ENCODE measurements at places on chromosomes 4 and X.

GRCh38 chrX:153445106-153445855 is 575 bp downstream of the TREX2 start:
- peaks cover 3% of the 10 kb centered on the region for H3K36me3 ChIP-seq
- no peak overlapping the region for H3K27ac ChIP-seq
- no peak overlapping the region for H3K4me3 ChIP-seq
- H3K4me1 ChIP-seq = no peaks in the 10 kb centered on the region

DNA sequence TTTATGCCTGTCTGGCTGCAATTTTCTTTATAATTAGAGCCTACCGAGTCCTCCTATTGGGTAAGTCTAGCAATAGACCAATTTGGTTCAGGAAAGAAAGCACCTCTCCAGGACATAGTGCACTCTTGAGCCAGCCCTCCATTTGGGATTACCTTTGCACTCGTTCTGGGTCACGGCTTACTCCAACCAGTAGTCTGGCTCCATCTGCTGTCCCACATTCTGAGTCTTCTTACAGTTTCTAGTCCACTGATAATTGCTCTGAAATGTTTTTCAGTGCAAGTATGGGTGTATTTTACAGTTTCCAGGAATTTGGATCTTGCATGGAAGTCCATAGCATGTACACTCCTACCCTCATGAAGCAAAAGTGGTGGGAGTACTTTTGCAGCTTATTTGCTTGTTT is 34.8 kb upstream of the USP51 start:
- no peak overlapping the region for H3K27ac ChIP-seq
- peaks cover 2% of the 10 kb centered on the region for H3K27me3 ChIP-seq
- no peak overlapping the region for H3K4me3 ChIP-seq
- H3K4me1 ChIP-seq = no peaks in the 10 kb centered on the region

DNA sequence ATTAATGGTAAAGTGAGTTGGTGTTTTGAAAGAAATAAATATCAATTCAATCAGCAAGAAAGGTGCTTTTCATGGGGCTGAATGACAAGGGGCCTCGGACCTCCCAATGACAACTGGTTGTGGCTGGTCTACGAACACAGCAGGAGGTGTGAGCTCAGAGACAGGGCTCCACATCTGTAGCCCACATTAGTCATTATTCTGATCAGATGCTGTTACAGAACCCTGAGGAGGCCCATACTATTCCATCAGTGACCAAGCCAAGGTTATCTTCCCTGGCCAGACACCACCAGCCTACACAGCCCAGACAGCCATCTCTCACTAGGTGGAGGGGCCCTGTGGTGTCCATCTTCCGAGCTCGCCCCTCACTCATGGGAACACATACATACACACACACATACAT is 168.8 kb downstream of the SH3KBP1 start:
- no peak for DNase-seq
- H3K4me3 ChIP-seq = no peak overlapping the region
- H3K27me3 ChIP-seq = no peaks in the 10 kb centered on the region
- peaks cover 21% of the 10 kb centered on the region for H3K36me3 ChIP-seq
- H3K27ac ChIP-seq = no peak overlapping the region

DNA sequence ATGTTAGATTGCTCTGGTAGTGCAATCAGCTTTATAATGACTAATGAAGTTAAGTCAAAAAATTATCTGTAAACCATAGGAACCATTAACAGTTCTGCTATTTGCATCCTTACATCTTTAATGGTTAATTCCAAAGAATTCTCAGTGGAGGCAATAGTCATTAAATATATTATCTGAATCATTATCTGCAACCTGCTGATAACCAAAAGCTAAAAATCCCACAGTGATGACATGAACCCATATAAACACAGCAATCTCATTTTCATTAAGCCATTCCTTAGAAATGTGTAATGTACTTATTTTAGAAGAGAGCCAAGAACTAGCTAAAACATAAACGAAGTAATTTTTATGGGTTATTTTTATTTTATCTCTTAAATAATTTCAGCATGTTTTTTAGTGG is 60.2 kb downstream of the MAGEB16 start:
- H3K27ac ChIP-seq = no peak overlapping the region
- no peaks in the 10 kb centered on the region for H3K27me3 ChIP-seq
- H3K36me3 ChIP-seq = no peaks in the 10 kb centered on the region

GRCh38 chrX:123876844-123877243 is 17.0 kb downstream of the XIAP start:
- no peaks in the 10 kb centered on the region for H3K27me3 ChIP-seq
- H3K4me3 ChIP-seq = peak overlapping the region; percentile 26
- H3K36me3 ChIP-seq = peaks cover 17% of the 10 kb centered on the region
- peaks cover 43% of the 10 kb centered on the region for H3K4me1 ChIP-seq
- no peak for DNase-seq

- peaks cover 80% of the 10 kb centered on the region for H3K4me1 ChIP-seq
- no peak overlapping the region for H3K4me3 ChIP-seq
- no peaks in the 10 kb centered on the region for H3K27me3 ChIP-seq
These were observed 466.6 kb downstream of the INPP4B start for GRCh38 chr4:142379277-142380051.

DNA sequence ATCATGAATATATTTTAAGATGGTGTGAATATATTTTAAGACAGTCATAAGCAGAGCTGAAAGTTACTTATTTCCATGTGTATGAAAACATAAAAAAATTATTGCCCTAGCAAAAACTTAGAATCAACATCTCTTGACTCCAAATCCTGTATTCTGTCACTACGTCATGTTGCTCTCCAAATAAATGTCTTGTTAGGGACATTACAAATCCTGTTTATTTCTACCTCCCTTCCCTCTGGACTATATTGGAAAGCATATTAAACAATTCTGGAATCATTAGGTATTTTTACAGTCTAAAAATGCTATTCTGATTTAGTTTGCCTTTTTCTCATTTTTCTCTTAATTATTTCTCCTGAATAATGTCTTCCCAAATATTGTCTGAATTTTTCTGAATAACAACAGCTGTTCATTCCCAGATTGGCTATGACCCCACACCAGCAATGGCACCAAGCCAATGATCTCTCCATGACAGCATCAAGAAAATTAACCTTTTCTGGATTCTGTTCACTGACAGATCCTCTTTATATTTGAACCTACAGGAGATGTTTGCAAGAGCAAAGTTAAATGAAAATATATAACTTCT is 523.1 kb downstream of the IQCM start:
- H3K27me3 ChIP-seq = no peaks in the 10 kb centered on the region
- no peak overlapping the region for H3K27ac ChIP-seq
- no peaks in the 10 kb centered on the region for H3K36me3 ChIP-seq
- no peak overlapping the region for H3K4me3 ChIP-seq
- no peaks in the 10 kb centered on the region for H3K4me1 ChIP-seq

DNA sequence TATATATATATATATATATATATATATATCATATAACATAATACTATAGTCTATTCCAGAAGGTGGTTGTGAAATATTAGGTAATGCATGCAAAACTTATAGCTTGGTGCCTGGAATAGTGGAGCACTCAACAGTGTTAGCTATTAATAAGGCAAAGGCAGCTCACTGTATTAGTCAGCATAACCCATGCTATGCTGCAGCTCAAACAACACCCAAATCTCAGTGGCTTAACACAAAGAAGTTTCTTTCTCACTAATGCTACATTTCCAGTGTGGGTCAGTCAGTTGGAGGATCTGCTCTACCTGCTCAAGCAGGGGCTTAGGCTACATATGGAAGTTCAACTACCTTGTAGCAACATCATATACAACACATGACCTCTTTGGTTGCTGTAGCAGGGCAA is 5.2 kb upstream of the RPGR start:
- DNase-seq = no peak
- no peaks in the 10 kb centered on the region for H3K36me3 ChIP-seq
- peaks cover 2% of the 10 kb centered on the region for H3K27me3 ChIP-seq
- H3K4me1 ChIP-seq = peaks cover 9% of the 10 kb centered on the region
- no peak overlapping the region for H3K27ac ChIP-seq

DNA sequence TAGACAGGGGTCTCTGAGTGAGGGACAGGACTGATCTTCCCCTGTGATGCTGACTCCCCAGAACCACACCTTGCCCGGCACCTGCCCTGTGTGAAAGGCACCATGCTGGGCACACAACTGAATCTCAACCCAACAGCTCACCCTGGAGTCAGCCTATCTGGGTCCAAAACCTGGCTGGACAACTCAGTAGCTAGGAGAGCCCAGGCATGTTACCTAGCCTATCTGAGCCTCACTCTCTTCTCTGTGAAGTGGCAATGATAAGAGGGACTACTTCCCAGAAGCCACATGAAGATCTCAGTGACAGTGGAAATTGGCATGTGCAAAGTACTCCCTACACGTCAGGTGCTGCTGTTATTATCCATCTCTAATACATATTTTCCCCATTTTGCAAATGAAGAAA is 44.8 kb upstream of the PPP2R2C start:
- no peak for DNase-seq
- H3K36me3 ChIP-seq = no peaks in the 10 kb centered on the region
- H3K4me3 ChIP-seq = no peak overlapping the region
- peaks cover 2% of the 10 kb centered on the region for H3K27me3 ChIP-seq
- no peak overlapping the region for H3K27ac ChIP-seq
- H3K4me1 ChIP-seq = no peaks in the 10 kb centered on the region

DNA sequence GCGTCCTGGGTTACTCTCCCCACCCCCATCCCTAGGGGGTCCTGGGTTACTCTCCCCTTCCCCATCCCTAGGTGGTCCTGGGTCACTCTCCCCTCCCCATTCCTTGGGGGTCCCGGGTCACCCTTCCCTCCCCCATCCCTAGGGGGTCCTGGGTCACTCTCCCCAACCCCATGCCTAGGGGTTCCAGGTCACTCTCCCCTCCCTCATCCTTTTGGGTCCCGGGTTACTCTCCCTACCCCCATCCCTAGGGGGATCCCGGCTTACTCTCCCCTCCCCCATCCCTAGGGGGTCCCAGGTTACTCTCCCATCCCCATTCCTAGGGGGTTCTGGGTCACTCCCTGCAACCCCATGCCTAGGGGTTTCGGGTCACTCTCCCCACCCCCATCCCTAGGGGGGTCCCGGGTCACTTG is 1.5 kb downstream of the ASMTL start:
- peak overlapping the region; percentile 84 for H3K4me3 ChIP-seq
- H3K4me1 ChIP-seq = peaks cover 10% of the 10 kb centered on the region
- DNase-seq = no peak
- H3K27me3 ChIP-seq = no peaks in the 10 kb centered on the region
- H3K27ac ChIP-seq = no peak overlapping the region

- no peaks in the 10 kb centered on the region for H3K27me3 ChIP-seq
- H3K27ac ChIP-seq = peak overlapping the region; percentile 98
- peaks cover 22% of the 10 kb centered on the region for H3K36me3 ChIP-seq
- H3K4me1 ChIP-seq = peaks cover 80% of the 10 kb centered on the region
- DNase-seq = no peak
These were observed 466.0 kb downstream of the INPP4B start for GRCh38 chr4:142380052-142380602.

DNA sequence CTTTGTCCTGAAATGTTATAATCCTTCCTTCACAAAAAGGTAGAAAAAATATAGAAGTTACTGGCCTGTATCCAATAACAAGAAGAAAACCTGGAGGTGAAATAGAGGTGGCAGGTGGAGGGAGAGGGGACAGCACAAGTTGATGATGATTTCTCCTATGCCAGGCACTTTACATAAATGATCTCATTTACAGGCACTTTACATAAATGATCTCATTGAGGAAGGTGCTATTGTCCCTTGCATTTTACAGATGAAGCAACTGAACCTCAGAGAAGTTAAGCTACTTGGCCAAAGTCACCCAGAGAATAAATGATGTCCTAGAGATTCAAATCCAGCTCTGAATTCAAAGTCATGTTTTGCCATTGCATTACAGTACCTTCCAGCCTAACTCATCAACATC is 7.1 kb upstream of the OPHN1 start:
- no peak for DNase-seq
- no peak overlapping the region for H3K4me3 ChIP-seq
- H3K36me3 ChIP-seq = no peaks in the 10 kb centered on the region
- H3K27ac ChIP-seq = no peak overlapping the region
- H3K27me3 ChIP-seq = peaks cover 3% of the 10 kb centered on the region

DNA sequence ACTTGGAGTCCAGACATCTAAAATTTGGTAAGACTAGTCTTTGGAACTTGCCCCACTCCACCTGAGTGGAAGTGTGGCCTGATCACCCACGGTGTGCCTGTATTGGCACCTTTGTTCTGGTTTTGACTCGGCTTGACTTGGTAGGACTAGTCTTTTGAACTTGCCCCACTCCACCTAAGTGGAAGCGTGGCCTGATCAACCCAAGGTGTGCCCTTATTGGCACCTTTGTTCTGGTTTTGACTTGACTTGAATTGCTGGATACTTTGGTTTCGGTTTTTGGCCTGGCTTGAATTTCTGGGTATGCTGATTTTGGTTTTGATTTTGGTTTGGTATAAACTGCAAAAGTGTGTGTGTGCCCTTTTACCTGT is 44.7 kb upstream of the UGT2B7 start:
- H3K27ac ChIP-seq = no peak overlapping the region
- H3K36me3 ChIP-seq = no peaks in the 10 kb centered on the region
- H3K27me3 ChIP-seq = no peaks in the 10 kb centered on the region
- H3K4me1 ChIP-seq = no peaks in the 10 kb centered on the region
- no peak for DNase-seq

GRCh38 chr4:75555294-75556164 is at the start of gene ODAPH:
ODAPH (plus strand) TSS chr4:75556066; CDS start chr4:75556083, 17 bp downstream.
- H3K27ac ChIP-seq = no peak within 1 kb of the TSS
- no peak within 1 kb of the TSS for H3K4me3 ChIP-seq
- DNase-seq = peak; percentile 18
- H3K27me3 ChIP-seq = peaks cover 11% of the 10 kb centered on the region

DNA sequence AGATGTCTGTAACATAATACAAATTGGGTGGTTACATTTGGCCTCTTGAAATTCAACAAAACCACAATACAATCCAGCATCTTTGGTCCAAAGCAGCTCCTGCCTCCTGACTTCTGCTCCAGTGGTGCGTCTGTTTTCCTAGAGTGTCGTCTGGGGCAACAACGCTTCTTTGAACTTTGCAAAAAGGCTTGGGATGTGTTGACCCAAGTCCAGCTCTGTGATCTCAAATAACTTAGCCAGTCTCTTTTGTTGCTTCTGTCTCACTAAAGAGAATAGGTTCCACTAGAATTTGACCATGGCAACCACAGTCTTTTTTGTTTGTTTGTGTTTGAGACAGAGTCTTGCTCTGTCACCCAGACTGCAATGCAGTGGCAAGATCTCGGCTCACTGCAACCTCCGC is 324.0 kb downstream of the DHRSX start:
- DNase-seq = no peak
- H3K4me1 ChIP-seq = no peaks in the 10 kb centered on the region
- no peak overlapping the region for H3K27ac ChIP-seq
- no peak overlapping the region for H3K4me3 ChIP-seq

- H3K36me3 ChIP-seq = no peaks in the 10 kb centered on the region
- no peaks in the 10 kb centered on the region for H3K27me3 ChIP-seq
- H3K4me1 ChIP-seq = no peaks in the 10 kb centered on the region
- no peak for DNase-seq
These were observed 1.0 kb upstream of the GABRG1 start for GRCh38 chr4:46124773-46125413.

- peaks cover 1% of the 10 kb centered on the region for H3K36me3 ChIP-seq
- H3K27me3 ChIP-seq = no peaks in the 10 kb centered on the region
- H3K27ac ChIP-seq = no peak overlapping the region
- no peak for DNase-seq
- H3K4me1 ChIP-seq = no peaks in the 10 kb centered on the region
- no peak overlapping the region for H3K4me3 ChIP-seq
These were observed 190.3 kb upstream of the NR3C2 start for GRCh38 chr4:148632476-148632875.

GRCh38 chrX:41300758-41301437 is 33.1 kb upstream of the DDX3X start:
- no peak overlapping the region for H3K27ac ChIP-seq
- H3K36me3 ChIP-seq = no peaks in the 10 kb centered on the region
- H3K4me3 ChIP-seq = no peak overlapping the region
- no peak for DNase-seq
- H3K27me3 ChIP-seq = no peaks in the 10 kb centered on the region
- H3K4me1 ChIP-seq = no peaks in the 10 kb centered on the region

- no peak overlapping the region for H3K27ac ChIP-seq
- H3K27me3 ChIP-seq = peaks cover 3% of the 10 kb centered on the region
- no peaks in the 10 kb centered on the region for H3K36me3 ChIP-seq
- DNase-seq = no peak
- no peak overlapping the region for H3K4me3 ChIP-seq
These were observed 202.7 kb upstream of the HS3ST1 start for GRCh38 chr4:11631416-11631815.
